HTR-8/SVneo (cell line): ENCODE measurements at places on chromosomes 5 and 9.

- DNase-seq: no peak
Measured at GRCh38 chr5:5658889-5659465, 236.5 kb downstream of the ICE1 start.

DNA sequence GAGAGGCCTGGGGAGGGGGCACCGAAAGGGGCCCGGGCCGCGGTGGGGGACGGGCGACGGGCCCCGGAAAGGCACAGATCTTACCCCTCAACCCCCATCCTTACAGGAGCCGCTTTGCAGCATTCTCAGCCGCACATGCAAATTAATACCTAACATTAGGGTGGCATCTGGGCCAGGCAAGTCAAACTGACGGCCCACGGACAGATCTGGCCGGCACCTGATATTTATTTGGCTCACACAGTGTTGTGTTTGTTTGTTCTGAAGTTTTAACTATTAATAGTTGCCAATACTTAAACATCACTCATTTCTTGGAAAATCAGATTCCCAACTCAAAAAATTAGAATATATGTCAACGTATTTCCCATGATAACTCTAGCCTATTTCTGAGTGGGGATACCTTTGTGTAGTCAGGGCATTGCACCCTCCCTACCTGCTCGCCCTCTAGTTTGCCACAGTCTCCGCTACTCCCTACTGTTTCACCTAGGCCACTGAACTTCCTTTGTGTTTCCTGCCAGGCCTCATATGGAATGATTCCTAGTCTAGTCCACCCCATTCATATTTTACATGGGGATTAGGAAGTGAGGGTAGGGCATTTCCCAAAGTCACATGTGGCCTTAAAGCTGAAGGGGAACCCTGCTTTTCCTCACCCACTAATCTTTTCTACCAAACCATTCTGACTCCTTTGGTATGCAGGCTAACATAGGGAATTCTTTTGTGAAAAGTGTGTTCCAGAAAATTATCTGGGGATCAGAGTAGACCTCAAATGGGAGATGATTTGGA is 71.9 kb upstream of the LARP1 start:
- peak; percentile 23 for DNase-seq

- DNase-seq: no peak
Measured at GRCh38 chr9:91746357-91746756, 203.7 kb downstream of the ROR2 start.

DNA sequence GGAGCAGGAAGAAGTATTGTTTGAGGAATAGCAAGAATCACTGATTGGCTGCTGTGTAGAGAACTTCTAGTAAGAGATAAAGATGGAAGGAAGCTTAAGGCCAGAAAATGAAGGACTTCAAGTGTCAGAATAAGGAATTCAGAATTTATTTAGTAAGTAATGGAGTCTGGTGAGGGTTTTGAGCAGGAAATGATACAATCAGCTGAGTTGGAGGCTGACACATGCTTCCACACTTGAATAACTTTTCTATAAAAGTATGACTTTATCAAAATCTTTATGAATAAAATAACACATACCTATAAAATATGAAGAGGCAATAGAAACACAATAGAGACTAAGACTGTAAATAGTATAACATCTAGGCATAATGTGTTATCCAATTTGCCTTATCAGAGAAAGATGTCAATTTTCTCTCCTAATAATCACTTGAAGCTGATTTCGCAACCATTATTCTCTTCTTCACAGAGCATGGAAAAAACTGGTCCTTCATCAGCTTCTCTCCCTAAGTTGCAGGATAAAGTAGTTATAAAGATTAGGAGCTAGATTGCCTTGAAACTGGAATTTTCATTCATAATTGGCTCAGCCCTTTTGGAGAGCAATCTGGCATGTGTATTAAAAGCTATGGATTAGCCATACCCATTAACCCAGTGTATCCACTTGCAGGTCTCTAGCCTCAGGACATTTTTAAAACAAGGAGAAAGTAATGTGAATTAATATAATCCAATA is 143.4 kb downstream of the ZNF608 start:
- no peak for DNase-seq

- no peak for DNase-seq
Measured at GRCh38 chr9:71326360-71326759, 204.9 kb upstream of the TRPM3 start.

DNA sequence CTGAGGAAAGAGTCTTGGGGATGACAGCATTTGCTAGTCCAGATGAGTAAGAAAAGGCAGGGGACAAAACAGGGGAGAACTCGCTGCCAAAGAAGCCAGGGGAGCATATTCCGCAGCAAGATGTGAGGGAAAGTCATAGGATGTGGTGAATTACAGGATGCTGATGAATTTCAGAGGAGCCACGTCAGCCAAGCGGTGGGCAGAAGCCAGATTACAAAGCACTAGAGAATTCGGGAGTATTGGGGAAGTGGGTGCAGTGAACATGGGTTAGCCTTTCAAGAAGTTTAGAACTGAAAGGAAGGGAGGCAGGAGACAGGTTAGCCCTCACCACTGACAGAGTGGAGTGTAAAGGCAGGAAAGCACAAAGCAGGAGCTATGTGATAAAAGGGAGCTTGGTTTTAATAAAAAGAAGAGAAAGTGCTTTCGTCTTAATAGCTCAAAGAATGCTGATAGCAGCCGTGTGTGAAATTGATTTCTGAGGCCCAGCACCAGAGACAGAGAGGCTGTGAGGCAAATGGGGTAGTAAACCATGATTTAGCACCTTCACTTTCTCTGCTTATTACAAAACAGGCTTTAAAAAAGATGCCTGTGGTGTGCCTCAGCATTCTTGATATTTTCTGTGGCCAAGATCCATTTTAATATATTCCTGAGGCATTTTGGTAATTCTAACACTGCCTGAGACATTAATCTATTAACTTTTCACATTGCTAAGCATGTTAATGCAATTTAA is 16.9 kb downstream of the ADAMTSL1 start:
- peak; percentile 36 for DNase-seq

- no peak for DNase-seq
Measured at GRCh38 chr9:35906923-35907699, 1.1 kb downstream of the HRCT1 start.

GRCh38 chr9:103680581-103680980 is 413.5 kb upstream of the SMC2 start:
- no peak for DNase-seq

GRCh38 chr9:111812337-111812736 is 17.6 kb upstream of the SHOC1 start:
- no peak for DNase-seq

- DNase-seq: peak; percentile 95
Measured at GRCh38 chr5:923281-923873, 30.7 kb downstream of the TRIP13 start.

DNA sequence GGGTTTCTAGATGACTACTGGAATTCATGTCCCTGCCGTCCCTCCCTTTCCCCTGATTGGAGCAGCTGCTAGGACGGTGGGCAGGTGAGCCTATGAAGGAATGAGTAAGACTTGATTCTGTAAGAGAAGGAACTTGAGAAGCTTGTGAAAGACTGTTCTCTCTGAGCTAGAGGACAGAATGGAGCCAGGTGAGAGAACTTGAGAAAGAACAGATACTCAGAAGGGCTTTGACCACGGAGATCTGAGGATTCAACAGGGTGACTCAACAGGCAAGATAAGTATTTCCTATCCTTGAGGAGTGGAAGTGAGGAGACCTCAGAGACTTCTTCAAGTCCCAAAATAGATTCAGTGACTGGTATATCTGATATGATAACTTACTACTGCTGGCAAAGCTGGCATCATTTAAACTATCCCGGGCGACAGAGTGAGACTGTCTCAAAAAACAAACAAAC is 41.9 kb downstream of the HSDL2 start:
- no peak for DNase-seq

- no peak for DNase-seq
Measured at GRCh38 chr5:111998871-111999270, 241.9 kb upstream of the NREP start.

DNA sequence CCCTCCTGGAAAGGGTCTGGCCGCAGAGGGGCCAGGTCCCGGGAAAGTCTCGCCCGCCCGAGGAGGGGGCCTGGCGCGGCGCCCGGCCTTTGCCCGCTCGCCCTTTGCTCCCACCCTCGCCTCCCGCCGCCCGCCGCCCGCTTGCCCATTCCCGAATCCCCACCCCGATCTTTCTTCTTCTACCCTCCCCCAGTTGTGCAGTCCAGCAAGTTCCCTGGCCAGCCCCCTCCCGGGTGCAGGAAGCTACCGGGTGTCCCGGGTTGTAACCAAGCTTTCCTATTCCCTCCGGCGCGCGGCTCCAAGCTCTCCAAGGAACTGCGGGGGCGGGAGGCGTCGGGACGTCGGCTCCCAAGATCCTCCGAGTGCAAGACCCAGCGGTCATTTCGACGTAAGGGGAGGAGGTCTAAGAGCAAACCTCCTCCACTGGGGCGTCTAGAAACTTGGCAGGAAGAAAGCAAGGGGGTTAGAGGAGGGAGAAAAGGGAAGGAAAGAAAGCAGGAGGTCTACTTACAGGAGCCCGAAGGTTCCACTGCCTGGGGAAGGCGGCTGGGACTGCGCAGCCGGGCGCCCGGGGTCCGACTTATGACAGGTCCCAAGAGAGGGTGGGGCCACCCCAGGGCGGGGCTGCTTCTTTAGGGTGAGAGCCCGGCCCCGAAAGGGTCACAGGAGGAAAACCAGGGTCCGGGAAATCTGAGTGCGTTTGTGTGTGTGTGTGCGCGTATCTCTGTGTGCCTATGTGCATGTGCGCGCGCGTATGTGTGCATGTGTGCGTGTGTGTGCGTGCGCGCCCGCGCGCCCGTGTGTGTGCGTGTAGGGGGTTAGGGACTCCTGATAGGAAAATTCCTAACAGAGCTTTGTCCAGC is at the start of gene PTGR1:
Gene PTGR1, minus strand, starts transcription at position 556 of the 863 bp plus-strand sequence. CDS start 2,225 bp downstream, outside the sequence.
- DNase-seq: peak; percentile 78

DNA sequence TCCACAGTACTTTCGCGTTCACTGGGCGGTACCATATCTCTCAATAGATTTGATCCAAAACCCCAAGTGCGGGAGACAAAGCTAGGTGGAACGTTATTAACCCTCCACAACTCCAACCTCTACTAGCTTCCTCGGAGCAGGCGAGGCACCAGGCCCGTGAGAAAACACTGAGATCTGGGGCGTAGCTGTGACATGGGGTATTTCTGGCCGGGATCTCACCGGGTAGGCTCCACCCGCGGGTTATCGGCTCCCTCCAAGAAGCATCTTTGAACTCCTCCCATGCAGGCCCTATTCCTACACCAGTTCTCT is 350 bp upstream of the SLC25A46 start:
- DNase-seq: no peak

DNA sequence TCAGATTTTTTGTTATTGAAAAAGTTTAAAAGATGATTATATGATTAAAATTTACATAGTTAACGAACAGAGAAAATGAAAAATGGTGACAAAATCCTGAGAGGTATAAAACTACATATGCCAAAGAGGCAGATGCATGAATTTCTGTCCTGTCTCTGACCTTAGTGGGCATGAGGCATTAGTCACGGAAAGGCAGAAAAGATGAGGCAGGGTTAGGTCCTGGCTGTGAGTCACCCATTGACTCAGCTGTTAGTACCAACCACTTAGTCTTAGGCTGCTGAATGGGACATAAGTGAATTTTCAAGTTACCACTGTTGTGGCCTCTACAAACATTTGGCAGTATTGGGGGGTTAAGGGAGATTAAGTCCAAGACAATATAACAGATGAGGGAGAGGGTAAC is 33.1 kb downstream of the RASA1 start:
- peak; percentile 71 for DNase-seq

GRCh38 chr9:131068076-131068816 is 28.1 kb upstream of the AIF1L start:
- DNase-seq: no peak

- DNase-seq: no peak
Measured at GRCh38 chr9:115777610-115778009, 376.0 kb upstream of the PAPPA start.

DNA sequence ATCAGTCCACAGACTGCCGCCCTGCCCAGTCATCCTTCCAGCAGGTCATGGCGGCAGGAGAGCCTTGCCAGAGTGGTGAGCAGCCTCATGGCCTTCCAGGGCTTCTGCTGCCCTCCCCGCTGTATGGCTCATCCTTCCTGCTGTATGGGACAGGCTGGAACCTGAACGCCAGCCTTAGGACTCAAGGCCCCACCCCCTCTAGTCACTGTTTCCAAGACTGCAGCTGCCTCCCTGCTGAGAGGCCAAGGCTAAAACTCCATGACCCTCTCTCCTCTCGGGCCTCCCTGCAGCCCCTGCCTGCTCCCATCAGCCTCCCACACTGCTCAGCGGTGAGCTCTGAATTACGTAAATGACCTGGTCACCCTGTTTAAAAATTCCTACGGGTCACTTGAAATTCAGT is 227.5 kb downstream of the AGTPBP1 start:
- no peak for DNase-seq

DNA sequence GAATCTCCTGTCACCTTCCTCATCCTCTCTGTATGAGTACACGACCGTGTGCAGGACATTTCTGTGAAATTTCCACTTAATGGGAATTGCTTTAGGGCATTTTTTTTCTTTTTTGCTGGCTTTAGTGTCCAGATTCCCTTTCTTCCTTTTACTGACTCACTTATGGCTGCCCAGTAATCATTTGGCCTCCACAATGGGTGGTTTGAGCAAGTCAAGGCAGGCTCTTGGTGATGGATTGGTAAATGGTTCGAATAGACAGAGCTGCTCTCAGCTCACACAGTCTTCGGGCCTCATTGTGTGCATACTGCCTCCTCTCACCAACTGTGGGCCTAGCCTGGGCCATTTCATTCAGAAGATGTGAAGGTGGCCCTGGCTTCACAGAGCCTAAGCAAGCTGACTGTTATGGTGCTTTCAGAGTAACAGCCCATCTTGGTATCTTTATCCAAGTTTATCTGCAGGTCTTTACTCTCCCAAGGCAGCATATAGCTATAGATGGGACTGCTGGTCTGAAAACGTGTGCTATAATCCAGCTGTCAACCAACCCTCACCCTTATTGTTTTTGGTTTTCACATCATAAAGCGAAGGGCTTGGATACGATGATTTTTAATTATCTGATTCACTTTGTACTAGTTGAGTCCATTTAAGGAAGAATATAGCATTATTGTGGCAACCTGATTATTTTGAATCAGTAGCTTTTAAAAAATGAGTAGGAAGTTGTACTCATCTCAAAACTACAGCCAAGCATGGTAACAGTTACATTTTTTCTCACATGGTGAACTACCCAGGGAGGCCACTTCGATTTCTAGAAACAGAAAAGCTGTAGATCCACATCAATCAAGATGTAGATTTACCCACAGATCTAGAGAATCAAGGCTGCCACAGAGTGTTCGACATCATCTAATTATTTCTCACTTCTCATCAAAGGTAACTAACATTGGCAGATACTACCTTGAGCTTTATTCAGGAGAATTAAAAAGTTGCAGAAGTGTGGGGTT is 50.4 kb upstream of the CKMT2 start:
- DNase-seq: no peak

- no peak for DNase-seq
Measured at GRCh38 chr5:23684103-23684502, 176.7 kb downstream of the PRDM9 start.

- DNase-seq: no peak
Measured at GRCh38 chr5:16862777-16863176, 73.3 kb downstream of the MYO10 start.
